ENCODE measurements at places on chromosomes 3 and 15. TPM values are rescaled to one million over a fixed set of nuclear protein-coding genes. Genes with fewer than 3 reads are reported as not detected.

DNA sequence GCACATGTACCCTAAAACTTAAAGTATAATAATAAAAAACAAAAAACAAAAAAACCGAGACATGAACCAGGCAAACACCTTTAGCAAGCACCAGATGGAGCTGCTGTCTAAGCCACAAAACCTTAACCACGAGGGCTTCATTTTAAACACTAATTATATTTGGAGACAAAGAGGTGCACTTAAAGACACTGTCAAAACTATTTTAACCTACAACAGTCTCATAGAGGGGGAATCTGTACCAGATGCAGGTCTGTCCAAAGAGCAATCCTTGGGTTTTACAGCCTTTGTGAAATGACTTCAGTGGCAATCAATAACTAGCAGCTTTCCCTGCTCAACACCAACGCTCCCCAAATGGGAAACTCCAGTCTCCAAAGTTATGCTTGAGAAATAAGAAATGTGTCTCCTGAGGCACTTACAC lies 115.7 kb upstream of the TSPAN3 start:
- DNase-seq = peak; percentile 20

DNA sequence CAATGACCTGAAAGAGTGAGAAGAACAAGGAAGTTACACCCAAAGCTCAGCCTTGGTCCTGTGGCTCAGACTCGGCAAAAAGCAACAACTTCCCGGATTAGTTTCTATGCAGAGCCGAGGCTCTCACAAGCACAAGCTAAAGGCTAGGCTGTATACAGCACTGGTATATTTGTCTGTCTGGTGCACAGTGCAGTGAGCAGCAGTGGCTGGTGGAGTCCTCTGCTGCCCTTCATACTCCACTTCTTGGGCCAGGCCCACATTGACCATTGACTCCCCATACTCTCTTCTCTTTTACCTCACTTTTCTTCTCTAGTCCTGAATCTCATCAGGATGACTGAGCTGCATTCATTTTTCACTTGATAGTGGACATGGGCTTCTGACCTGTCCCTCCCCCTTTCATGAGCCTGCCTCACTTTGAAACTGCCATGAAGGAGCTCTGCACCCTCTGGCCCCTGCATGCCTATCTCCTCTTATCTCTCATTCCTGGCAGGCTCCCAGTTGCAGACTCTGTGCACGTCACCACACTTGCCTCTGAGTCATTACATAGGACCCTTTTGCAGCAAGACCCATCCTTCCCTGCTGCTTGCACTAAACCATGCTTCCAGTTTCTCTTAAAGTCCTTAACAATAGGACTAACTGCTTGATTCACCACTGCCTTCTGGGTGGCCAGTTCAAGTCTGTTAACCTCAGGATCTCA lies 379.3 kb downstream of the NTRK3 start:
- no peak for DNase-seq

DNA sequence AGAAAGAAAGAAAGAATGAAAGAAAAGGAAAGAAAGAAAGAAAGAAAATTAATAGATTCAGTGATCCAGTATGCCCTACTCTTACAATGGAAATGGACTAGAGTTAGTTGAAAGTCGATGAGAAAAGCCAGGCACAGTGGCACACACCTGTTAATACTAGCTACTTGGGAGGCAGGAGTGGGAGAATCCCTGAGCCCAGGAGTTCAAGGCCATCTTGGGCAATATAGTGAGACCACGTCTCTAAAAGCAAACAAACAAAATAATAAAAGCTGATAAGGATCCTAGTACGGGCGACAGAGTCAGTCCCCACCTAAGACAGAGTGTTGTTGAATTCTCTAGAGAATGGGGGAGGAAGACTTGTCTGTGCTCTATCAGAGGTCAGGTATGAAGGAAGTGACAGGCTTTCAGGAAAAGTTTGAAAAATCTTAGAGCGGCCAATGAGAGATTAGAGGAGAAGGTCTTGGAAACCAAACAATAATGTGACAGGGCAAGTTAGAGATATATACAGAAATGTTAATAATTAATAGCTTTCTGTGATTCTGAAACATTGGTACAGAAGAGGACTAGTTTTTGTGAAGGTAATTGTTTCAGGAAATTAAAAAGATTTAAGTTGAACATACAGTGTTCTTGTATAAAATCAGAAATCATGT lies 117.9 kb upstream of the PTX3 start:
- peak; percentile 17 for DNase-seq

DNA sequence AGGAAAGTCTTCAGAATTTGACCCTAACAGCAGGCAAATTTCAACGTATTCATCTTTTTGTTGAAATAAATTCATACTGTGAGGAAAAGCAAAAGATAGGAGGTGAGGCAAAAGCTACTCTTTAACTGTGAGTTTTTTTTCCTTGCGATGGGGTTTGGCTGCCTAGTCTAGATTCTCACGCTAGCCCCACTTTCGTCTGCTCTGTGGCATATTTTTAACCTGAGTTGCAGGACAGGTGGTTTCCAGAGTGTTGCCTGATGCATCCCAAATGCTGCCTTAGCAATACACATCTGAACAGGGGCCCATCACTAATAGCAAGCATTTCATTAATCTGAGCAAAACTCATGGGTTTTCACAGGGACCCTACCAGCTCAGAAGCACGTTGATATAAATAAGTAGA lies 11.7 kb downstream of the PSMA4 start:
- DNase-seq = no peak

DNA sequence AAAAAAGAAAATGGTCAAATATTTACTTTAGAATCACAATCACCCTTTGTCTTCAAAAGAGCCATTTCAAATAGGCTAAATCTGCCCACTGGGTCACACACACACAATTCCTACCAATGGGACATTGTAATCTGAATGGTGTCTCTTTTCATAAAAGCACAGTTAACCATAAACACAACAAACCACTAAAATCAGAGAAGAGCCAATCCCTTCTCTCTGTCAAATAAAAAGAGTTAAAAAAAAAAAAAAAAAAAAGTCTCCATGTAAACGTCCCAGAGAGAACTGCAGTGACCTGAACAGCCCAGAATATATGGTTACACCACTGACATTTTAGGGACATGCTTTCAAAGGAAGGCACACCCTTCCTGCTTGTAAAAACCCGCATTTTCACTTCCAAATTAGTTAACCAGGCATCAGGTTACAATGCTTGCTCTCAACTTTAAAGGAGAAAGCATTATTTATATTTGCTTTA lies 63.7 kb downstream of the PRICKLE2 start:
- DNase-seq = no peak

GRCh38 chr3:188553569-188553968 lies 399.6 kb downstream of the LPP start:
- DNase-seq = no peak

GRCh38 chr15:70486451-70487386 lies 276.6 kb downstream of the UACA start:
- no peak for DNase-seq

DNA sequence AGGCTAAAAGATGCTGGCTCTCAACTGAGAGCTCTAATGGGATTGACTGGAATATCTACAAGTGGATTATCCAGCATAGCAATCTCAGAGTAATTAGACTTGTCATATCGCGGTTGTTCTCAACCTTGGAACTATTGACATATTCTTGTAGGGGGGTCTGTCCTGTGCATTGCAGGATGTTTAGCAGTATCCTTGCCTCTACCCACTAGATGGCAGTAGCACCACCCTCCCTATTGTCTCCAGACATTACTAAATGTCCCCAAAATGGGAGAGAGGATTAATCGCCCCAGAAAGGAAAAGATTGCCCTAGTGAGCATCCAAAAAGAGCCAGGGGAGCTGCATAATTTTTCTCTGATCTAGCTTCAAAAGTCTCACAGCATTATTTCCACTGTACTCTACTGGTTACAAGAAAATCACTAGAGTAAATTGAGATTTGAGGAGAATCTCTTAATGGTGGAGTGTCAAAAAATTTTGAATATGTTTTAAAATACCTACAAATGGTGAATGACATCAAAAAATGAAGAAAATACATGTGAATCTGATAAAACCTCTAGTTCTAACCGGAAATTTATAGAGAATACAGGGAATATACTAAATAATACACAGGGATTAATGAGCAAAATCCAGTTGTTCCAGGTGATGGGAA lies 388.2 kb upstream of the AGTR1 start:
- peak; percentile 36 for DNase-seq

Gene SAMD7
- not detected for total RNA-seq

All from body of pancreas (tissue), 4 donors.